Hepatic stellate cell (primary cell): ENCODE measurements at places on chromosomes 3 and 15.

GRCh38 chr15:99177679-99178078 lies 71.7 kb downstream of the TTC23 start:
- no peak for DNase-seq

- DNase-seq: peak; percentile 19
These were observed 84.2 kb upstream of the ZNF280D start for GRCh38 chr15:56817321-56818080.

DNA sequence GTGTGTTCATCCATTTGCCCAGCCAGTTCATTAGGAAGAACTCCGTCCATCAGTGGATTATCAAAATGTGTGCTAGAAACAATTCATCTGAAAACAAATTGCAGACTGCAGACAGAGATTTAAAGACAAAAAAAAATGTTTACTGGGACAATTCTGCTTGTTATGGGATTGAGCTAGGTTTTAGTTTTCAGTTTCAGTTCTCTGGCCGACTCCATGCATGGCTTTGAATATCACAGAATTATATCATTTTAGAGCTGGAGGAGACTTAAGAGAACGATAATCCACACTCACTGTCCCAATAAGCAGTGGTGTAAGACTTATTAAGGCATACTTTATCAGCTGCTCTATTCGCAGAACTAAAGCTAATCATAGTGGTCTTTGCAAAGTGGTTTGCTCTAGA lies 51.1 kb downstream of the TFG start:
- no peak for DNase-seq

GRCh38 chr15:90859234-90860131 lies 8.9 kb upstream of the FURIN start:
- no peak for DNase-seq

DNA sequence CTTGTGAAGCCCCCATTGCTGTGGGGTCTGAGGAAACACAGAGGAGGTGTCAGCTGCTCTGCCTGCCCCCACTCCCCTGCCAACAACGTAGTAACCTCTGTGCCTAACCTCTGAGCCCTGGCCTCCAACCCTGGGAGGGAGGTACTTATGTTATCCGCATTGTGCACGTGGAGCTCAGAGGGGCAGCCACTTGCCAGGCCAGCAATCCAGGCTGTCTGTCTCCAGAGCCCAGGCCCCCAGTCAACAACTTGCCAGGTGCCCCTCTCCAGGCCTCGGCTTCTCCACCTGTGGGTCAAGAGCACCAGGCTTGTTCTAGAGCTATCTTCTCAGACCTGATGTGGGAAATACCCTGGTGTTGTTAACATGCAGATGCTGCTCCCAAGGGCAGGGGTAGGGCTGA lies 2.7 kb downstream of the TPRA1 start:
- no peak for DNase-seq

DNA sequence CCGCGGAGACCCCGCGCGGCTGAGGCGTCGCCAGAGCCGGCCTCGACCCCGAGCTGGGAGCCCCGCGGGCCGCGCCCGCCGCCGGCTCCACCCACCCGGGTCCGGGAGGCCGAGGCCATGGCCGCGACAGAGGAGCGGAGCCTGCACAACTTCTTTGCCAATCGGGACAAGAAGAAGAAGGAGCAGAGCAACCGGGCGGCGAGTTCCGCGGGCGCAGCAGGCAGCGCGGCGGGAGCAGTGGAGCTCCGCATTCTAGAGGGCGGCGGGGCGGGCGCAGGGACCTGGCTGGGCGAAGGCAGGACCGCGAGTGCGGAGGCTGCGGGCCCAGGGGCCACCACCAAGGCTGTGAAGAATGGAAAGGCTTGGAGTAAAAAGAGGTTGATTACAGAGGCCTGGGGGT lies 37.6 kb upstream of the EPHA6 start:
- DNase-seq: no peak

DNA sequence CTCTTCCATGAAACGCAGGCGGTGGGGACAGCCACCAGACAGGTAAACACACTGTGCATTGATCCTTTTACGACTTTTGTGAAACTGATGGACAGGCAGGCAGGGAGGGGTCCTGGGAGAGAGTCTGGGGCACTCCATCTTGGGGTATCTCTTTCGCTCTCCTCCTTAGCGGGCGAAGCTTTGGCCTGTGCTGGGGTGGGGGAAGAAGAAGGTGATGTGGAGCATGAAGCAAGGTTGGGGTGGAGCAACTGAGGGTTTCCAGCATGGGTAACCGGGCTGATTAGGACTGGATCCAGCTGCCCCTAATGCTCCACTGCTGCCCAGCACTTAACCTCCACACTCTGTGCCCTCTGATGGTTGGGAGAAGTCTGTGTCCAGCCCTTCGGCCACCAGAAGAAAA lies 25.6 kb downstream of the MUC20 start:
- DNase-seq: no peak

DNA sequence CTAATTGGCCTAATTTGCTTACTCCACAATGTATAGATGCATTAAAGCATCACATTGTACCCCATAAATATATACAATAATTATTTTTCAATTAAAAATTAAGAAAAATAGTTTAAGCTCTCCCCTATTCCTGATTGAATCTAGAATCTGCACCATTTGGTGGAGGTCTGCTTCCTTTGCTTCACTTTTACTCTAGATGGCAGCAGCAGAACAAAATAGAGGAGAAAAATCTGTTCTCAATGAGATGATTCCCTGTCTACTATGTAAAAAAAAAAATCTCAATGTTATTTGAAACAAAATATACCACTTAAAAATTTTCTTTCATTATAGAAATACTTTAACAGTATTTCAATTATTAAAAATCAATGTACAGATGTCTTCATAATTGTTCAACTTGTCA lies 109.6 kb upstream of the FXR1 start:
- no peak for DNase-seq

DNA sequence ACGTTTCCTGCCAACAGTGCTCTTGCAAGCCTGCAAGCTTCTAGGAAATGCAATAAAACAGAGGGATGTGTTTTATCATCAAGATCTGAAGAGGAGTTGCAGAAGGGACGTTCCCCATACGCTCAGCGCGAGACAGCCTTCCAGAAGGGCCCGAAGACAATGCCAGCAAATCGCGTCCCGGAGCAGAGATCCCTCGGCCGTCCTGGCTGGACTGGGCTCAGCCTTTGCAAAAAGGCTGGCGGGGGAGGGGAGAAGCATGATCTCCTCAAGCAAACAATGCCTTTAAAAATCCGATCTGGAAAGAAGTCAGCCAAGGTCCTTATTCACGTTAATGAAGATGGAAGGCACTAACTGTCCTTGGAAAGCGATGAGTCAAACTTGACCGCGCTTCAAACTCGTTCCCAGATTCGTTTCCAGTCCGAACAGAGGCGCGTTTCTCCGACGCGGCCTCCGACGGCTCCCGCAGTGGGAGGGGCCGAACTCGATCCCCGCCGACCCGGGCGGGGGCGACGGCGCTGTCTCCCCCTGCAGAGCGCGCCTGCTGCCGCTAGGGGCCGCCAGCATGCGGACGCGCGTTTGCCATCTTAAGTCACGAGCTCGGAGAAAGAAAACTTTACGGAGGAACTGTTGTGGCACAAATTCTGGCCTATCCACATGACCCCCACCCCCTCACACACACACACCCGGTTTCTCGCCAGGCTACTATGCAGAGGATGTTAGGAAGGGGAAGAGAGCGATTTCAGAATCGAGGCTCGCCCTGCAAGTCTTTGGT lies 5.5 kb downstream of the BCL6 start:
- peak; percentile 77 for DNase-seq

DNA sequence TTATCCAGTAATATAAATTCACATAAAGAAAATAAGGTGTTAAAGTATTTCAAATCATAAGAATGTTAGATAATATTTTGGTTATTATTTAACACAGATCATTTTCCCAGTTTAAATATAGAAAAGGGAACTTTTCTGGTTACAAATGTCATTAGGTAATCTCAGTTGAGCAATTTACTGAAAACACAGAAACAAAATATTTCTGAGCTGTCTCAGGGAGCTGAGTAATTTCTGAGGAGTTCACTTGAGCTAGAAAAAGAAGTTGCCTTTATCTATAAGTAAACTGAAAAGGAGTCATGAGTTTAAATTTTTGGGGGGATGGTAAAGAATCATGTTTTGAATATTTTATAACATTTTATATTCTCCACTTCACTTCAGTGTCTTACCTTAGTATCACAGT lies 855.4 kb upstream of the ARPP21 start:
- DNase-seq: no peak

- DNase-seq: no peak
These were observed 150.7 kb downstream of the TMCO5A start for GRCh38 chr15:38085114-38085513.

DNA sequence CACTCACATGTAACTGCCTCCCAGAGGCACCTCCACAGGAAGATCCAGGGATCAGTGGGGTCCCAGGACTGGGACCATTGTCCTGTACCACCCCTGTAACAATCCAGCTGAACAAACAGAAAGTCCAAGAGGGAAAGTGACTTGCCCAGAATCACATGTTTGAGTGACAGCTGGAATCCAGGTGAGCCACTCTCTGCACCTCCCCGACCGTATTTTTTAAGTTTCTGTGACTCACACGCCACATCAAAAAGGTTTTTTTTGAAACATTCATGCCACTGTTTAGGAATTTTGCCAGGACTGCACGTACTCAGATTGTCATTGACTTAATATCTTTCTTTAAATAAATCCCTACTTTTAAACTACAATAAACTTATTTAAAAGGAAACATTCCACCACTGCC lies 9.8 kb upstream of the SLC6A1 start:
- DNase-seq: no peak

DNA sequence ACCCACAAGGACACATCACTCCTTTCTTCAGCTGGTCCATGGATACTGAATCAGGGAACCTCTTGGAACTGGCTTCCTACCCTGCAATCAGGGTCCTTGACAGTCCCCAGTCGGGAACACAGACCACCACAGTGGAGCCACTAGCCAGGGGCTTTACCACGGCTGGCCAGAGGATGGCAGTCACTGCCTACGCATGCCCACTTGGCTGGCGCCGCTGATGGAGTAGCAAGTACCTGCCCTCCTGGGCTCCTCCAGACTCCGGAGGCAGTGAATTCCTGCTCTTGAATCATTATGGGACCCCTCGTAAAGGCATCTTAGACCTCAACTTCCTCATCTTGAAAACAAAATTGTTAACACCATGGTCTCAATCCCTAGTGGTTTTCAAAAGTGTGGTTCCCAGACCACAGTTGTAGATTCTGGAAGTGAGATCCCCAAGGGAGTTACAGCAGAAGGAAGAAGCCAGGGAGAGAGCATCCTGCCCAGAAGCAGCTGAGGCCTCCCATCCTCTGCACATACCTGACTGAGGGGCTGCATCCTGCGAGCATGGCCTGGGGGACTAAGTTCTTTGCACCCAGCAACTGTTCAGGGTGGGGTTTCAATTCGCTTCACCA lies 9.1 kb upstream of the SKIC8 start:
- DNase-seq: peak; percentile 74

DNA sequence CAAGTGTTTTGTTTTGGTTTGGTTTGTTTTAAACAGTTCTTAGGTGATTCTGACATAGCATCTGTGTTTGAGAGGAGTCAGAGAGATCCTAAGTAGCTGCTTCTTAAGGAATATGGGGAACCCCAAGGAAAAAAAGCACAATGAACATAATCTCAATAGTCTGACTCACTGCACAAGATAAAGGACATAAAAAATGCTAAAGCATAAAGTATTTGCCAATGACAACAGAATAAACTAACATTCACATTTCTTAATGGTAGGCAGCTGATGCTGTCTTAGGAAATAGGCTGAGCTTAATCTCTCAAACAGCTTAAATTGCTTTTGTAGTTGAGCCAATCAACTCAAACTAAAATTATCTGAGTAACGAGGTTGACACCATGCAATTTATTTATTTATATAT lies 2.9 kb downstream of the NCEH1 start:
- peak; percentile 60 for DNase-seq

- DNase-seq: no peak
These were observed 36.5 kb downstream of the CYP11A1 start for GRCh38 chr15:74330861-74331408.

DNA sequence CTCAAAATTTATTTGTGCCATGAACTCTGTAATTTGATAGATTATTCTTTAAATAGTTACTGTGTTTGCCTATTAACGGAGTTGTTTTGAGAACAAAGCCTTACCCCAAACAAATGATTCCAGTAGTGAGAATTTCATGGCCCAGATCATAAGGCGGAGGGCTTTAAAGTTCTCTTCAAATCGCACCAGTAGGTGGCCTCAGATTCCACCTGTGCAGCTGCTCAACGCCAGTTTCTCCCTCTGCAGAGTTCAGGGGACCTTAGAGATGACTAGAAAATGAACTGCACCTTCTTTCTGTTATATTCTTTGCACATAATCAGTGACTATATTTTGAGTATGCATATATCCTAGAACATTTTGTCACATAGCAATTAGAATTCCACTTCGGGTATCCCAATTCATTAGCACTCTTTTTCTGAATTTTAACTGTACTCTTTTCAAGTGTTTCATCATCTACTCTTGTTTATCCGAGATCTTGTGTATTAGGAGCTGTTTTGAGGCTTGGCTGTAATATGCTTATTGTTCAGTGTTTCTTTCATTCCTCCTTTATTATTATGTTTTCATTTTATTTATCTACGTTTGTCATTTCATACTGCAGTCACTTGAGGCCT lies 232.6 kb upstream of the CHRM5 start:
- no peak for DNase-seq

DNA sequence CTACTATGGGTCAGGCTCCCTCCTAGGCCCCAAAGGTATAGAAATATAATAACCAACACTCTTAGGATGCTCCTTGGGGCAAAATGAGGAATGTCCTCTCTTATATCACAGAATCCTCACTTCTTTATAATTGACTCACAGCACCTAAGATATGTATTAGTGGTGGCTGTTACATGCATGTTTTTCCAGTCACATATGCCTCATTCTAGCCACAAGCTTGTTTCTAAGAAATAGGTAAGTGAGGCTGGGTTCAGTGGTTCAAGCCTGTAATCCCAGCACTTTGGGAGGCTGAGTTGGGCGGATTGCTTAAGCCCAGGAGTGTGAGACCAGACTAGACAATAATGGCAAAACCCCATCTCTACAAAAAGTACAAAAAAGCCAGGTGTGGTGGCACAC lies 57.9 kb upstream of the PSMD6 start:
- no peak for DNase-seq

- no peak for DNase-seq
These were observed 11.5 kb downstream of the SEMA7A start for GRCh38 chr15:74422265-74422651.

DNA sequence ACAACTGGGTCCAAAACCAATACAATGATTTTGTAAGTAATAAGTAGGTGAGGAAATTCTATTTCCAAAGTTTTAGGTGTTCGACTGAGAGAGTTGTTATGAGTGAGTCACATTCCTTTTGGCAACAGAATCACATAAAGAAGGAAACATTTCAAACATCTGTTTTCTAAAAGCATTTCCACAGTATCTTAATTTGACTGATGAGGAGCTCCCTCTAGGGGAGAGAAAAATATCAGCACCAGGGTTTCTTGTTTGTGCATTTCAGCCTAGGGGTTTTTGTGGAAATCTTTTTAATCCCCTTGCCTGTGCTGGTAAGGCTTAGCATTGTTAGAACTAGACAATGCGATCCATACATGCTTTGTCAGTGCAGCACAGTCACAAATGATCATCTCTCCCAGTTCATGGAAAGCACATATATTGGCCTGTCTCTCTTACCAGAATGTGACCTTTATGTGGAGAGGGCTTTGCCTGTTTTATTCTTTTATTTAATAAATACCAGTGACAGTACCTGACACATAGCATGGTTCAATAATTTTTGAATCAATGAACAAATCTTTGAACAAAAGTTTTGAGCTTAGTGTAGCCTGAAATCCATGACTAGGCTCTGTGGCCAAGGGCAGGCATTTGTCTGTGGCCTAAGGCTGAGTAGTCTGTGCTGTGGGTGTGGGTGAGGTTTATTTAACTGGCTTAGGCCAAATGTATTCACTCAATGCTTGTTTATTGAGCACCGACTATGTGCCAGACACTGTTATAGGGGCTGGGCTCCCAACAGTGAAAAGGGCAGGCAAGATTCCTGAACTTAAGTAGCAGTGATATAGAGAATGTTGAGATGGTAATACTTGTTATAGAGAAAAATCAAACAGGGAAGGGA lies 21.1 kb upstream of the IQCF6 start:
- DNase-seq: peak; percentile 43
